ENCODE measurements at places on chromosomes 13 and 19.
A peak's percentile ranks its signal among the peaks of the same experiment; 100 is the strongest.

DNA sequence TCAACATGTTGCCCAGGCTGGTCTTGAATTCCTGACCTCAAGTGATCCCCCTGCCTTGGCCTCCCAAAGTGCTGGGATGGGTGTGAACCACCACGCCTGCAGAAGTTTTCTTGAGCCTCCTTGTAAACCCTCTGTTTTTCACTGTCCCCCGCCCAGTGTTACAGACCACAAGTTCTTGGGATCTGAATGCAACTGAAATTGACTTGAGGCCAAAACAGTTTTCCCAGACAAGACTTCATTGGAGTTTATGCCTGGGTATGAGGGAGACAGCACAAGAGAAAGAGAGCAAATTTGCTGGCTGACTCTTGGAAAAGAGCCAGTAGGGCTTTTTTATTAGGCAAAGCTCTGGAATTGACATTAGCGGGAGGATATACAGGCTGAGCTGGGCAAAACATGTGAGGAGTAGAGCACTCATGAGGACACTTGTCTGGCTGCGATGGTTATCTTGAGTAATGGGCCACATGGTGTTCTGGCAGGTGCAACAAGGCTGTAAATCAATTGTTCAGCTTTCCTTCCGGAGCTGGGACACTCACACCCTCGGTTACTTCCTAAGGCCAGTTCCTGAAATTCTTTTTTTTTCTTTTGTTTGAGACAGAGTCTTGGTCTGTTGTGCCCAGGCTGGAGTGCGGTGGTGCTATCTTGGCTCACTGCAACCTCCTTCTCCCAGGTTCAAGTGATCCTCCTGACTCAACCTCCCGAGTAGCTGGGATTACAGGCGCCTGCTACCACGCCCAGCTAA lies 12.7 kb upstream of the HNRNPL start:
- DNase-seq, result no peak

GRCh38 chr19:51156710-51157109 lies 14.6 kb downstream of the SIGLEC7 start:
- no peak for DNase-seq

DNA sequence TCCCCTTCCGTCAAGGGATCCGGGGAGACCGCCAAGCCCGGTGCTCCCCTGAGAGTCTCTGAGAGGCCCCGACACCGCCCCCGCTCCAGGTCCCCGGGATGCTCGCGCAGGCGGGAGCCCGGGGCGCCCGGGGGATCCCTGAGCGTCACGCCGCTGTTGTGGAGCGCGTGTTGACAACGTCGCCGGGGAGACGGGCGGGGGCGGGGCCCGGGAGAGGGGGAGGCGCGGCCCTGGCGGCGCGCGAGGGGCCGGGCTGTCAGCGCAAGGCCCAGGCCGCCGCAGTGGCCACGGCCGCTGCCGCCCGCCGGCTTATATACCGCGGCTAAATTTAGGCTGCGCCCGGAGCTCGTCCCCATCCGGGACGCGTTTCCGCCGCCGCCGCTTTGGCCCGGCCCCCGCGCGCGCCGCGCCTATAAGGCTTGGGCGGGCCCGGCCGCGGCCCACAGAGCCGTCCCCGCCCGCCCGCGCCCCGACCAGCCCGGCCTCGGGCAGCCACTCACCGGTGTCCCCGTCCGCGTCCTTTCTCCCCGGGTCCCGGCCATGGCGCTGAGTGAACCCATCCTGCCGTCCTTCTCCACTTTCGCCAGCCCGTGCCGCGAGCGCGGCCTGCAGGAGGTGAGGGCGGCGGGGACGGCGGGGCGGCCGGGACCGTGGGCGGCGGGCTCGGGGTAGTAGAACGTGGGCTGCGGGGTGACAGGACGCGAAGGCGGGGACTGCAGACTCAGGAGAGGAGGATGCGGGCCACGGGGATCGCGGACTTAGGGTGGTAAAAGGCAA lies at the start of gene KLF2:
Gene KLF2, plus strand, starts transcription at position 443 of the 777 bp plus-strand sequence. Its CDS starts 98 bp downstream, at position 541.
- peak; percentile 75 for DNase-seq

DNA sequence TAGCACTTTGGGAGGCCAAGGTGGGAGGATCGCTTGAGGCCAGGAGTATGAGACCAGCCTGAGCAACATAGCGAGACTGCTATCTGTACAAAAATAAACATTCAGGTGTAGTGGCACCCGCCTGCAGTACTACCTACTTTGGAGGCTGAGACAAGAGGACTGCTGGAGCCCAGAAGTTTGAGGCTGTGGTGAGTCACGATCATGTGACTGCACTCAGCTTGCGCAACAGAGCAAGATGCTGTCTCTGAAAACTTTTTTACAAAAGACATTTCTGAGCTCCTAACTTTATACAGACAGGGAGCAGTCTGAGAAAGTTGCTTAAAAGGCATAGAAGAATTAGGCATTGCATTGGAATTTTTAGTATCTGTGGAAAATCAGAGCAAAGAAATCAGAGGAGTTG lies 10.4 kb upstream of the TBC1D4 start:
- DNase-seq, result no peak

DNA sequence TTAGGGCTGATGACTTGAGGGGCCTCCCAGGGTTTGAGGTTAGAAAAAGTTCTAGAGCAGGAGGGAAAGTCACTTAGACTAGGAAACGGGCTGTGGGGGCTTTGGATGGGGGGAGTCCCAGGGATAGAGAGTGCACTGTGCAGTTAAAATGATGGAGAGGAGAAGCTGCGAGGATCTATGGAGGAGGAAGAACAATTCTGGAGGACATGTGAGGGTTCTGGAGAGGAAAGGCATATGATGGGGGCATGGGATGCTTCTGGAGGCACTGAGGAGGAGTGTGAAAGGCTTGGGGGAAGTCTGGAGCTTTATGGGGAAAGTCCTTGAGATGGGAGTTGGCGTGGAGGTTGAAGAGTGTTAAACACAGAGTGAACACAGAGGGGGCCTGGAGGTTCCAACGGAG lies 2.2 kb downstream of the KCNC3 start:
- no peak for DNase-seq

GRCh38 chr19:16041299-16041990 lies 34.9 kb upstream of the TPM4 start:
- DNase-seq, result peak; percentile 75

DNA sequence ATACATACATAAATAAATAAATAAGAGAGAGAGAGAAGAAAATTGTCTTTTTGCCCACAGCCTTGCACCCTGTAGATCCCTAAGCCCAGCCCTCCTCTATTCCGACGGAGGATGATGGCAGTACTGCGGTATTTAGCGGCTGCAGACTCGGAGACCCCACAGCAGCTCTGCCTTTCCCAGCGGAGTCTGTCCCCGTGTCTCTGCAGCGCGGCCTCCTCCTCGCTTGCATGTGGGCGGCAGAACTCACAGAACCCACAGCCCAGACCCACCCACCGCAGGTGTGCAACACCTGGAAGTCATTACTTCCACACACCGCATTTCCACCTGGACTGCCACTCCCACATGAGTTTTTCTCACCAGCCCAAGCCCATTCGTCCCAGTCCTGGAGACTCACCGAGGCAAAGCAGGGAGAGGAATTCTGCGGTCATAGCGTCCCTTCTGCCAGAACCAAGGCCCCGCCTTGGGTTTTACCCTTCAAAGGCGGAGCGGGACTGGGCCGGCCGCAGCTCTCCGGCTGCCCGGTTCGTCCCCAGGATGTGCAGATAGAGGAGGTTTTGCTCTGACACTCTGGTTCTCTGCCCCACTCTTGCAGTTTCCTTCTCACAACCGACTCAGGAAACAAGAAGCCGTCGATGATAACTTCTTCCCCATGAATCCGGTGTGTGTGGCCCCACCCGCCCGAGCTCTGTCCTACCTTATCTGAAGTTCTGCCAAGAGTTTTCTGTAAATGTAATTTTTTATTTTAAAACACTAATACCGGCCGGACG lies at the start of gene VSTM1:
Gene VSTM1, minus strand, starts transcription at position 548 of the 767 bp plus-strand sequence. Its CDS starts 120 bp downstream, at position 428.
- no peak for DNase-seq

GRCh38 chr13:65593298-65593874 lies 1636.8 kb downstream of the PCDH9 start:
- no peak for DNase-seq

GRCh38 chr13:85828094-85828684 lies 29.0 kb upstream of the SLITRK6 start:
- DNase-seq, result peak; percentile 35

DNA sequence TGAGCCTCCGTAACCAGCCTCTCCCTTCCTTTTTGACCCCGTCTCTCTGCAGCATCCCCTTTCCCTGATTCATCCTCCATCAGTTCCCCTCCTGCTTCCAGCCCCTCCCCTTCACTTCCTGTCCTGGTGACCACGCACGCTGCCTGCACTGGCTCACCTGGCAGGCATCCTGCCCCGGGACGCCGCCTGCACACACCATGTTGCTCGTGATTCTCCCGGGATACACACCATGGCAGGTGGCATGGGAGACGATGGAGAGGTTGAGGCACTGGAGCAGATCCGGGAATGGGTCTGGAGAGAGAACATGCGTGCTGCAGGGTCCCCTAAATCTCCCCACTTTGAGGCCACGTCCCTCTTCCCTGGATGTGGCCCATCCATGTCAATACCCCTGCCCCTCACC lies 4.2 kb downstream of the KLK12 start:
- DNase-seq, result no peak

GRCh38 chr19:2337329-2337707 lies 8.8 kb downstream of the SPPL2B start:
- peak; percentile 76 for DNase-seq

DNA sequence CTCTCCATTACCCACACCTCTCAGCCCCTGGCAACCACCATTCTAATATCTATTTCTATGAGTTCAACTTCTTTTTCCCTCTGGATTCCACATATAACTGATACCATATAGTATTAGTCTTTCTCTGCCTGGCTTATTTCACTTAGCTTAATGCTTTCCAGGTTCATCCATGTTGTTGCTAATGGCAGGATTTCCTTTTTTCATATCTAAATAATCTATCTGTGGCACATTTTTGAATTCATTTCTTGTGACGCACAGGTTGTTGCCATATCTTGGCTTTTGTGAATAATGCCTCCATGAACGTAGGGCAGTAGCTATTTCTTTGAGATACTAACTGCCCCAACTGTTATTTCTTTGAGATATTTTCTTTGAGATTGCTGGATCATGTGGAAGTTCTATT lies 235.6 kb downstream of the SPRY2 start:
- no peak for DNase-seq

DNA sequence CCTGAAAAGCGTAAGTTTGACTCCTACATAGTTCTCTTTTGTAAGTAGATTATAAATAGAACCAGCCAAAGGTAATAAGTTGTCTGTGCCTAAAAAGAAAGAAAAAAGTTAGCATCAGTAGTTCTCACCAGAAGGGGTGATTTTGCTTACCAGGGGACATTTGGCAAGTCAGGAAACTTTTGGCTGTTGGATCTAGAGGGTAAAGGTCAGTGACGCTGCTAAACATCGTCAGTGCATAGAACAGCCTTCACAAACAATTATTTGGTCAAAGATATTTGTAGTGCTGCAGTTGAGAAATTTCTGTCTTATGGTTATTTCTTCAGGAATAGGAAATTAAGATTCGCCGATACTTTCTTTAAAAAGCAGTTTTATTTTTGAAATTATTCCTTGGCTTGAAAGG lies 2.0 kb downstream of the USPL1 start:
- DNase-seq, result no peak

GRCh38 chr19:32404213-32404932 lies 1.2 kb upstream of the DPY19L3 start:
- no peak for DNase-seq

DNA sequence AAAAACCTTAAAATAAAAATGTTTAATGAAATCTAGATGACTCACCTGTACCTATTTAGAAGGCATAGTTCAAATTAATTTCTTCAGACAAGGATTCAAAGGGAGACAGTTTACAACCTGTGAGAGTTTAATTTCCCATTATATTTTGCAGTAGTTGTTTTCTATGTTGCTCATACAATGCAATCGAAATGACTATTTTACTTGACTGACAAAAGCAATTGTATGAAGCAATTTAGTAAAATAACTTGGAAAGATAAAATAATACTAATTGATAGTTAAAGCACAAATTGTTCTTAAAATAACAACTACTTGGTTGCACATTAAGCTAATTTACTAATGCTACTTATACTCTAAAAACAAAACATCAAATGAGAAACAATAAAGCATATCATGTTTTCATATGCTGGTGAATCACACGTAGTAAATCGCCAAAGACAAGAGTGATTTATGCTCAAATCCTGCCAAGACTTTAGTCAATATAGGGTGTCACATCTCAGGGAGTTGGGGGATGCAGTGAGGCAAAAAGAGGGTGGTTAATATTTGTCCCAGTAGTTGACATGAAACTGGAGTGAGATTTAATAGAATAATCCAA lies 6.4 kb downstream of the DACH1 start:
- no peak for DNase-seq

DNA sequence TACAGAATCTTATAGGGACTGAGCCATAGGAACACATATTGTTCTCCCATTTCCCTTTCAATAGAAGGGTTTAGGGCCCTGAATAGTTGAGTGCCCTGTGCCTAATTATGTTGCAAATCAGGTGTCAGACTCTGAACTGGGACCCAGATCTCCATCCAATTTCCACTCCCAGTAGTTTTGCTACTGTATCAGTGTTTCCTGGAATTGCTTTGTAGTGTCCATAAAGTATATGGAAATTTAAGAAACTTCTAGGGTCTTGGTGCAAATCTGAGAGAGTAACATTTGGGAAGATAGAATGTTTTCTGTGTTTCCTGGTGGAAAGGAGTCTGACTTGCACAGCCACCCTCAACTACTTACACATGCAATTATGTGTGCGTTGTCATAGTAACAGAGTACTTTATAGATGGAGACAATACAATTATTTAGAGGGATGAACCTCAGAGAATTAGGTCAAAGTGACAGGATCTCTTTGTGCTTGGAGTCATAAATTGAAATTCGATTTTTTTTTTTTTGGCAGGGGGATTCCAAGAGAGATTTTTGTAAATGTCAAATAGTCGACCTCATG lies 646 bp upstream of the SLC10A2 start:
- no peak for DNase-seq

DNA sequence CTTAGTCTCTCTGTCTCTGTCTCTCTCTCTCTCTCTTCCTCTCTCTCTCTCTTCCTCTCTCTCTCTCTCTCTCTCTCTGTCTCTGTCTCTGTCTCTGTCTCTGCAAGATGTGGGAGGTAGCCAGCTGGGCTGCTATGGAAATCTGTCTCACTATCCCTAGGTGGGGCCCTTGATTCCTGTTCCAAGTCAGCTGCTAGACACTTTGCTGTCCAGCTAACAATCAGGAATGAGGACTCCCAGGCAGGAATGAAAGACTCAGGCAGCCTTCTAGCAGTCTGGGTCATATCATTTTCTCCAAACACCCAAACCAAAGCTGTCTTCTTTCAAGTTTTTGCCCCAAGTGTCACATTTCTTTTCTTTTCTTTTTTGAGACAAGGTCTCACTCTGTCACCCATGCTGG lies 23.2 kb downstream of the CATSPERD start:
- no peak for DNase-seq

All from Ammon's horn (tissue), 1 donor.